GM04503 (cell line): ENCODE measurements at places on chromosomes 5 and 9.
A peak's percentile ranks its signal among the peaks of the same experiment; 100 is the strongest.

- no peak for DNase-seq
These were observed 199.9 kb upstream of the PIK3R1 start for GRCh38 chr5:68015381-68016302.

GRCh38 chr5:135839566-135839965, 5.1 kb downstream of the SLC25A48 start:
- no peak for DNase-seq

GRCh38 chr5:154767576-154767975, 12.4 kb downstream of the LARP1 start:
- no peak for DNase-seq

DNA sequence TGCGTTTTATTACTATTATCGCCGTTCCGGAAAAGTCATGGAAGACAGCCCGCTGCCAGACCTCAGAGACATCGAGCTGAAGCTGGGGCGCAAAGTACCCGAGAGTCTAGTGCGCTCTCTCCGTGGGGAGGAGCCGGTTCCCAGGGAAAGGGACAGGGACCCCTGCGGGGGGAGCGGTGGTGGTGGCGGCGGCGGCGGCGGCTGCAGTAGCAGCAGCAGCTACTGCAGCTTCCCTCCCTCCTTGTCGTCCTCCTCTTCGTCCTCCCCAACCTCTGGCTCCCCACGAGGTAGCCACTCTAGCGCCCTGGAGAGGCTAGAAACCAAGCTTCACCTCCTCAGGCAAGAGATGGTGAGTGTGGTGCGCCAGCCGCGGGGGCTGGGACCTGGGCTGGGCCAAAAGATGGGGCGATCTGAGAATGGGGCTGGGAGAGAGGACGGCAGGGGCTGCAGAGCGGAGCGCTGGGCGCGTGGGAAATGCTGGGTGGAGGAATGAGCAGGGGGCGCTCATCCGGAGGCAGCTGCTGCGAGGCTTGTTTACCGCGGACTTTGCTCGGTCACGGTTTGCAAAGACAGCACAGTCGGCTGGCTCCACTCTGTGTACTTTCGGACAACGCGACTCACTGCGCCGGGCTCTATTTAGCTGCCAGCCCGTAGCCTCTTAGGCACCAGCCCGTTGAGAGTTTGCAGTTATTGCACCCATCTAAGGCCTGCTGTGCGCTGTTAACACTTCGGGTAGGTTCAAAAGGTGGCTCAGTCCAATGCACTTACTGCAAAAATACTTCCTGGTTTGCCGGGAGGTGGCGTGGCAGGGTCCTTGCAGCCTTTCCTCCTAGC, 1.1 kb downstream of the LURAP1L start:
- DNase-seq = peak; percentile 62

DNA sequence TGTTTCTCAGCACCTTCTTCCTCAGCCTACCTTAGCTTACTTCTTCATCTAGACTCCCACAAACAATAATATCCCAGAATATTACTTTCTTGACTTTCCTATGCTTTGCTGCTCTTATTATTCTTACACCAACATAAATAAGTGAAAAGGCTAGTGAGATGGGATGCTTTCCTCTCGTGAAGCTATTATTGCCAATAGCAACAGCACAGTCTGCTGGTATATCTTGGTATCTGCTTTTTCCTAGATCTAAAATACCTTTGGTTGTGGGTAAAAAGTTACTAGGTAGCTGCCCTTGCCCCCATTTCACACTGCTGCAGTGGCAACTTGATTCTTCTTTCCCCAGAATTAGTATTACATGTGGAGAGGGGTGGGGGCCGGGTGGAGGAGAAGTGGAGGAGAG, 26.1 kb upstream of the GLIPR2 start:
- DNase-seq = no peak

- DNase-seq = no peak
These were observed 325.6 kb downstream of the TRPM3 start for GRCh38 chr9:70795841-70796240.

- DNase-seq = no peak
These were observed 197.8 kb downstream of the AUH start for GRCh38 chr9:91163773-91164471.

- no peak for DNase-seq
These were observed 459 bp upstream of the ERAP2 start for GRCh38 chr5:96875791-96876291.

GRCh38 chr5:151028717-151029116, 8.3 kb downstream of the GPX3 start:
- DNase-seq = no peak

DNA sequence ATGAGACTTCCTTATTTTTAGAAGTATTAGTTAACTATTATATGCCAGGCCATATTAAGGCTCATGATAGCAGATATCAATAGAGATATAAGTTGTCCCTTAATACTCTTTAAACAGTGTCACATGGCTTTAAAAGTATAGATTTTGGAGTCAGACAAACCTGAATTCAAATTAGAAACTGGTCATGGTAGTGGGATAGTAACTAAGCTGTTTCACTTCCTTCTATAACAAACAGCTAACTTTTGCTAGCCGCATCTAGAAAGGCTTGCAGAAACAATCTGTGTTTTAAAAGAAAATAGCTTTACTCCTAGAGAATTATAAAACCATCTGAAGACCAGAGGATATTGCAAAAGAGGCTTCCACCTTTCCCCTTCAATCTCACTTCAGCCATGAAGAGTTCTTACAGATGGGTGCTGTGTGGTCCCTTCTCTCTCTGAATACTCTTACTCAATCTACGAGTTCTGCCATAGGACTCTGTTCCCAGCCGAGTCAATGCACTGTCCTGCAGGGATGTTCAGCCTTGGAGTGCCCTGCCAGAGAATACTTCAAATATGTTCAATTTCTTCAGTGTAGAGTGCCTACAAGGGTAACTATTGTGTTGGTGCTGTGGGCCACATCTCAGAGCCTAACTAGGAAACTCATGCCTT, 810.2 kb downstream of the EFNA5 start:
- no peak for DNase-seq
